Activated CD4-positive, alpha-beta T cell treated with anti-CD3 and anti-CD28 coated beads, Interleukin-2, amount 50 U/mL, for 4 hours (primary cell): ENCODE measurements at places on chromosomes 5 and 9.

DNA sequence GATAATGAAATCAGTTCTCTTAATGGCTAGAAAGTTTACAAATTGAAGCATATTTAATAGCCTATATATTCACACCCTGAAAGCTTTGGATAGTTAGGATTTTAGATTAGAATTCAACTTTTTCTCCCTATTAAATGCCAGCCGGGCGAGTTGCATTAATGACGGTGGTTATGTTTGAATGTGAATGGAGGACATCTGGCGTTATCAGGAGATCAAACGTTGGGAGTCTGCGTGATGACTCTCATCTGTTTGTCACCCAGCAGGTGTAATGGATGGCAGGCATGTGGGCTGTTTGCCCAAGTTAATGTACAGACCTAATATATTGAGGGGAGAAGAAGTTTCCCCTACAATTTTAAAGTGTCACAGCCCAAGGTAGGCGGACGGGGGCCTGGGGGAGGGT, 1227.7 kb upstream of the WWC1 start:
- DNase-seq, result no peak

GRCh38 chr9:82117026-82117811, 128.6 kb downstream of the SPATA31D1 start:
- no peak for DNase-seq

- peak; percentile 30 for DNase-seq
Observed at GRCh38 chr9:135887585-135888050, 19.7 kb downstream of the CAMSAP1 start.

DNA sequence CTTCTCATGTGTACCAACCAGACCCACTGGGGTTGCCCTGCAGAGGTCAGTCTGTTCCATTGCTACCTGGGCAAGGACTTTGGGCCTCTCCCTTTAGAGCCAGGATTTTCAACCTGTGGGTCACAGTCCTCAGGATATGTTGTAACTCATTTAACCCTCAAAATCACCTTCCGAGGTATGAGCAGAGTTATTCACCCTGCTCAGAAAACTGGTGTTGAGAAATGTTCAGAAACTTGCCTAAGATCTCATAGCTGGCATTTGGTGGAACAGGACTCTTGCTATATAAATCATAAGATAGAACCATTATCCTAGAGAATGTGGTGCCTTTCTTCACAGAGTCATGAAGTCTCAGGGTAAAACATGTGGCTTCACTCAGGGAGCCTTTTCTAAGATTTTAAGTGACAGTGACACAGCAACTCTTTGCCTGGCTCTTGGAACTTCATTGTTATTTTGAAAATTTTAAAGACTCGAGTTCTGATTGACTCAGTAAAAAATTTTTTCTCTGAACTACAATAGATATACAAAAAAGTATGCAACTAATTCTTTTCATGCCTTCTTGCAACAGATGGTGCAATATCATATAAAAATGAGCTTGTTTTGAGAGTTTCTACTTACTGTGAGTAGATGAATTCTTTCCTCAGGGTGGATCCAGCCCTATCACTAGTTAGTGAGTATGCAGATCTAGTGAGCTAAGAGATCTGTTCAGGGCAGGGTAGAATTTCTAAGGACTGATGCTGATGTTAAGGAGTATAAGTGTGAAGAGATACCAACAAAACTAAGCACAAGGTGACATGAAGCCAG, 29.5 kb downstream of the CAST start:
- no peak for DNase-seq
